Mesothelial cell of epicardium (in vitro differentiated cells): ENCODE measurements at places on chromosomes 5 and 9.

DNA sequence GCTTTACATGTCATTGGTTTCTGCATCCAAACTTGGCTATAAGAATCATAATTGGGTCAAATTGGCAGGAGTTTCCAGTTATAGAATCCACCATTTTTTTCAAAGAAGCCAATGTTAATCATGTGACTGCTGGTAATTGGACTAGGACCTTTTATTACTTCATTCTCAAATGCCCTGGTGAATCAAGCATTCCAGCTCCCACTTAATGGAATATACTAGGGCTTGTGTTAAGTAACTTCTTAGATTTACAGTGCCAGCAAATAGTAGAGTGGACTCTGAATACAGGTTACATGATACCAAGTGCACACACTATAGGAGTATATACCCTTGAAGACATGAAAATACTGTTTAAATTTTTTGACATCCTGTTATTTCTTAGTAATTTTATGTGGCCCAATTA, 96.7 kb downstream of the NUDT12 start:
- DNase-seq = no peak

DNA sequence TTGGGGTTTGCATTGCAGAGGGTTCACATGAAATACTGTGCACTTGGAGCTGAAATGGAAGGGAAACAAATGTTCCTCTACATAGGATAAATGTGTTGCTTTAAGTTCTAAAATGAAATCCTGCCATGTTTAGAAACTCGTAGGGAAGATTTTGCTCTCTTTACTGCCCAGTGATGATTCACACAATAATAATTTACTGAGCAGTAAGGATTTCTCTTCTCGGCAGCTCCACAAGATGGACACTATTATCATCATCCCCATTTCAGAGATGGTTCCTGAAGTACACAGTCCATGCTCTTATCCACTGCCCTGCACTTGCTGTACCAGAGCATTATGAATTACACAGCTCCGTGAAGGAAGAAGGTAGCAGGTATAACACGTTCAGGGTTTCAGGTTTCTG, 4.1 kb downstream of the HACD4 start:
- no peak for DNase-seq

- DNase-seq = no peak
Observed at GRCh38 chr5:5828619-5829018, 406.1 kb downstream of the ICE1 start.

GRCh38 chr5:149271195-149271715, 404 bp upstream of the AFAP1L1 start:
- DNase-seq = peak; percentile 43

- no peak for DNase-seq
Observed at GRCh38 chr9:68683433-68683832, 21.6 kb upstream of the PIP5K1B start.

- DNase-seq = no peak
Observed at GRCh38 chr5:168011096-168011495, 280.3 kb upstream of the WWC1 start.

DNA sequence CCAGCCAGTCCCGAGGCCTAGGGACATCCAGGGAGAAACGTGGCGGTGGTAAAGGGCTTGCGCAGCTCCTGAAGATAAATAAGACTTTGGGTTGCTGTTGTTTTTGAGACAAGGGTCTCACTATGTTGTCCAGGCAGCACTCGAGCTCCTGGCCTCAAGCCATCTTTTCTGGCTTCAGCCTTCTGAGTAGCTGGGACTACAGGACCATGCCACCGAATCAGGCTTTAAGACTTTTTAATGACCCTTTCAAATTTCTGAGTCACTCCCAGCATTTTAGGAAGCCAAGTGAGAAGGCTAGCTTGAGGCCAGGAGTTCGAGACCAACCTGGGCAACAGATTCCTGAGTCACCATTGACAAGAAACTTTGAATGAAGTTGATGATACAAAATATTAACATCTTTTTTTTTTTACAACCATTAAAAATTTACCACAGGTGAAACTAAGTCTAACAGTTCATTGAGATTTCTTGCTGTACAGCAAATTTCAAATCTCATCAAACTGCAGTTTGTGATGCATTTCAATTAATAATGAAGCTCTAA, 817 bp upstream of the GNE start:
- DNase-seq = no peak

DNA sequence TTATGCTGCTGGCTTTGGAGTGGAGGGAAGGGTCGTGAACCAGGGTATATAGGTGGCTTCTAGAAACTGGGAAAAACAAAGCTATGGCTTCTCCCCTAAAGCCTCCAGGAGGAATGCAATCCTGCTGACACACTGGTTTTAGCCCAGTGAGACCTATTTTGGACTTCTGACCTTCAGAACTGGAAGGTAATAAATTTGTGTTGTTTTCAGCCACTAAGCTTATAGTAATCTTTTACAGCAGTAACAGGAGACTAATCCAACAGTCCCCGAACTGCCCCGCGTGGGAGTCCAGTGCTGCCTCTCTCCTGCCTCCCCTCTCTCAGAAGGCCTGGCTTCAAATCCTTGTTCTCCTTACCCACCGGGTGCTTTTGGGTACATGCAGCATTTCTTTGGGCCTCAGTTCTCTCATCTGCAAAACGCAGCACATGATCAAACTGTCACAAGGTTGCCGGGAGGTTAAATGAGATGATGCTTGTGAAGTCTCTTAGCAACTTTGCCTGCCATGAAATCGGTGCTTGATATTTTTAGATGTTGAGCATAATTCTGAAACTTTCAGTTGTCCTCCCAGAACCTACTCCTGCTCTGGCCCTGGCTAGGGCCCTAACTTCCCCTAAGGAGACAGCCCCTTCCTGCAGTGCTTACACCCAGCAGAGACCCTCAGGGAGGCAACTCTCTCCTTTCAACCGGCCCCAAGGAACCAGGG, 127.3 kb upstream of the BOD1 start:
- DNase-seq = no peak

GRCh38 chr5:421287-421880, 21.6 kb upstream of the EXOC3 start:
- no peak for DNase-seq

- DNase-seq = no peak
Observed at GRCh38 chr9:98520221-98520960, 188.3 kb downstream of the GABBR2 start.

- DNase-seq = peak; percentile 99
Observed at GRCh38 chr5:139968547-139969261, 74.4 kb downstream of the NRG2 start.

DNA sequence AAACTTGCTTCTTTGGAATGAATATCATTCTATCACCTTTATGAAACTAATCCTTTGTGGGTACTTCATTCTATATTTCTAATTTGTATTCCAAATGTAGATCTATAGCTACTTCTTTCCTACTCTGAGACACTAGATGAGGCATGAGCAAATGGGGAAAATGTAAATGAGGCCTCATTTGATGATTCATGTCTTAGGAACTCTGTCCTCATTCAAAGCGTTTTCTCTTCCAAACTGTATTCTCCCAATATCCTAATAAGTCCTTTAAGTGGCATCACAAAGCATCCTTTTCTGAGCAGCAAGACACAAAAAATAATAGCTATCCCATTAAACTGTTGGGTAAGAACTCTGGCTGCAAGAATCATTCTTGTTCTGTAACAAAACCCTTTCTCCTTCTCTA, 56.1 kb downstream of the TTLL11 start:
- no peak for DNase-seq

DNA sequence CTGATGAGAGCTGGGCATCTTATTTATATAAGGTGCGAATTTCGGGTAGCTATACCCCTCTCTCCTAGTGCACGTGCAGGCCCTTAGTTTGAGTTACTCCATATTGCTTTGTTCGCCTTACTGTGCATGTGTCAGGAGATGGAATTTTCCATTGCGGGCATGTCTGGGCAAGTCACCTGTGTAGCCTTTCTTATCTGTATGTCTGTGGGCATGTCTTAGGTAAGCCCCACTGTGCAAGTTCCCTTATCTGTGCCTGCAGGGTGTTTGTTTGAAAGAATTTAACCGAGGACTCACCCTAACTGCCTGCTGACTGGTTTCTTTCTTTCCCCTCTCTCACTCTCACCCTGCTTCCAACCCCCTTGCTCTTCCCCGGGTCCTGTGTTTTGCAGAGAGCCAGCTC, 140.7 kb upstream of the RANBP3L start:
- peak; percentile 49 for DNase-seq
